ENCODE measurements at places on chromosomes 12 and 14.
A peak's percentile ranks its signal among the peaks of the same experiment; 100 is the strongest.

DNA sequence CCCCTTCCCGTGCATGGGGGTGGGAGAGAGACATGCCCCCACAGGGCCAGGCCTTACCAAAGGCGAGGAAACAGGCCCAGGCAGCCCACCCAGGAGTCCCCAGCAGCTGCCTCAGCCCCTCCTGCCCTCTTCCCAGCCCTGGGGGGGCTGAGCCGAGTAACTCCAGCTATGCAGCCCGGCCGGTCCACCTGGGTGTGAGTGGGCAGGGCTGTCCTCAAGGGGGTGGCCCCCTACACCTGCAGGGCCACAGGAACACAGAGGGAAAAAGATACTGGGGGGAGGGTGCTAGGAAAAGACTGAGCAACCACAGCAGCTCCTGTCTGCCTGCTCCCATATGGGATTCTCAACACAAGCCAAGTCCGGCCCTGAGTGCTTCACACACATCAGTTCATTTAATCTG lies 7.6 kb downstream of the FIGNL2 start:
- no peak for DNase-seq

DNA sequence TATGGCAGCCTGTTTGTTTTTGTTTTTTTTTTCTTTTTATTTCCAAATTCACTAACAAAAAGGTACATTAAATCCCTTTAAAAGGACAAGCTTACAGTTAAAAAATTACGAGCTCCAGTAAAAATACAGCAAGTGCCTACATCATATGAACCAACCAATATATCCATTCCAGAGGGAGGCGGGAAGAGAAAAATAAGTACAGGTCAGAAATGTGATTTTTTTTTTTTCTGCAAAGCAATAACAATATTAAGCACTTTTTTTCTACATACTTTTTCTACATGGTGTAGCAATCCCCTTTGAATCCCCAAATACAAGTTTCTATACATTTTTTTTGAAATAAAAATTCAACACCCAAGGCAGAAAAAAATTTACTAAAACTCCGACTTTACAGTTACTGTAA lies 100.6 kb downstream of the BCL11B start:
- DNase-seq, result no peak

DNA sequence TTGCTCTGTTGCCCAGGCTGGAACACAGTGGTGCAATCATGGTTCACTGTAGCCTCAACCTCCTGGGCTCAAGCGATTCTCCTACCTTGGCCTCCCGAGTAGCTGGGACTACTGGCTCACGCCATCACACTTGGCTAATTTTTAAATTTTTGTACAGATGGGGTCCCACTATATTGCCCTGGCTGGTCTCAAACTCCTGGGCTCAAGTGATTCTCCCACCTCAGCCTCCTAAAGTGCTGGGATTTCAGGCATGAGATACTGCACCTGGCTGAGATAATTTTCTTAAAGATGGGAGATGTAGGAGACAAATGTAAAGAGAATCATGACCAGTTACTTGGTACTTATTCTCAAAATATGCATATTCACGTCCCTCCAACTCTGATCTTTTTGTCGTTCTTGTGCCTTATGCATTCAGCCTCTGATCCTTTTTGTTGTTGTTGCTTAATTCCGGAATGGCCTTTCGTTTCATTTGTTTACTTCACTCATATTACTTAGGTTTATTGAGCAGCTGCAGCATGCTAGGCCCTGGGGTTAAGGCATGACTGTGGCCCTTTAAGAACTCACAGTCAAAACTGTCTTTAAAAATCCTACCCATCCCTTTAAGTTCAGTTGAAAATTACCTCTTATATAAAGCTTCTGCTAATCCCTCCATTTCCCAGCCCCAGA lies 8.9 kb downstream of the RBMS2 start:
- DNase-seq, result no peak

GRCh38 chr12:121530600-121531355 lies 50.0 kb downstream of the KDM2B start:
- peak; percentile 79 for DNase-seq

DNA sequence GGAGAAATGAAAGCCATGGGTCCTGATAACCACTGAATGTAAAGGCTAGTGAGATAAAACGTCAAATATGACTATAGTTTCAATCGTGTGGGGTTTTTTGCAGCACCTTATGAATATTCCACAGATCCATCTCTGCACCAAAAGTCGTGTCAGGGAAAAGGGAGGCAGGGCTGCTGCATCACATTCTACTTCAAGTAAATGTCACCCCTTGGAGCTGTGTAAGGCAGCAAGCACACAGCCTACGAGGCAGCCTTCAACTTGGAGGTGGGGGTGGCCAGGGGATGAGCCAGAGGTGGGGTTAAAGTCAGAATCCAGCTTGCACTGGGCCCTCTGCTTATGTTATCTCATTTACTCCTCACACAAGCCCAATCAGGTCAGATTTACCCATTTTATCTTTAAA lies 90.4 kb downstream of the ARMH4 start:
- DNase-seq, result no peak

DNA sequence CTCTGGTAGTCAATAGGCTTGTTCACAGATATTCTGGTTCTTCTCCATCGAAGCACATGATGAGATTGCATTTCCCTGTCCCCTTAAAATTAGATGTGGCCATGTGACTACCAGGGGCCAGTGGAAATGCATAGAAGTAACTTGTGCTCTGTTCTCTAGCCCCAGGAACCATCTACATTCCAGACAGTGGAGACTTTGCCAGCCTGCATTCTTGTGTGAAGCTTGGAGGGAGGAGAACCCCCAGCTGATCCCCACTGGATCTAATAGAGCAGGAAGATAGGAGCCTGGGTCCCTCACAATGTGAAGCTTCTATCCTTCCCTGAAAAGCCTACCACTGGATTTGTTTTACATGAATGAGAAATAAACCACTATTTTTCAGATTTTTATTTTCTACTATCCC lies 130.1 kb downstream of the KITLG start:
- DNase-seq, result no peak

GRCh38 chr14:91367173-91368171 lies 50.1 kb downstream of the CCDC88C start:
- peak; percentile 87 for DNase-seq

DNA sequence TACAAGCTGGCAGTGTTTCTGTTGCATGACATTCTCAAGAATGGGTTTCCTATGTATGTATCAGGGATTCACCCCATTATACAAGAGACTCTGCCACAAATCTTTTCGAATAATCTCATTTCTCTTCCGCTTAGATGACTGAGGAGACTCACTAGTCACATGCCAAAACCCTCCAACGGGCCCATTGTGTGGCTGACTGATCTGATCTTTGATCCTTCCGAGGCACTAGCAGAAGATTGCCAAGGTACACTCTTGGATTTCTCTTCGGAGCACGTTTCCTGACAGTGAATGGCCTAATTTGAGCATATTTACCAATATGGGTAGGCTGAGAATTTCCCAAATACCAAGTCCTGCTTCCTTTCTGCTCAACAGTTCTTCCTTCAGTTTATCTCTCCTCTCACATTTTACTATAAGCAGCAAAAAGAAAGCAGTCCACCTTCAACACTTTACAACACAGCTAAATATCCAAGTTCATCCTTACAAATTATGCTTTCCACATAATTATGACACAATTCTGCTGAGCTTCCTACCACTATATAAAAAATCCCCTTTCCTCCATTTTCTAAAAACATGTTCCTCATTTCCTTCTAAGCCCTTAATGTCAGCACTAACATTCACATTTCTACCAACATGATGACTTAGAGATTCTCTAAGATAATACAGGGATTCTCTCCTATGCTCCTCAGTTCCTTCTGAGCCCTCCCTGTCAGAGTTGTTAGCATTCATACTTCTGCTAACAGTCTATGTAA lies 11.0 kb downstream of the PRPH start:
- no peak for DNase-seq

- DNase-seq, result no peak
Observed at GRCh38 chr14:54000341-54000811, 43.8 kb upstream of the BMP4 start.

DNA sequence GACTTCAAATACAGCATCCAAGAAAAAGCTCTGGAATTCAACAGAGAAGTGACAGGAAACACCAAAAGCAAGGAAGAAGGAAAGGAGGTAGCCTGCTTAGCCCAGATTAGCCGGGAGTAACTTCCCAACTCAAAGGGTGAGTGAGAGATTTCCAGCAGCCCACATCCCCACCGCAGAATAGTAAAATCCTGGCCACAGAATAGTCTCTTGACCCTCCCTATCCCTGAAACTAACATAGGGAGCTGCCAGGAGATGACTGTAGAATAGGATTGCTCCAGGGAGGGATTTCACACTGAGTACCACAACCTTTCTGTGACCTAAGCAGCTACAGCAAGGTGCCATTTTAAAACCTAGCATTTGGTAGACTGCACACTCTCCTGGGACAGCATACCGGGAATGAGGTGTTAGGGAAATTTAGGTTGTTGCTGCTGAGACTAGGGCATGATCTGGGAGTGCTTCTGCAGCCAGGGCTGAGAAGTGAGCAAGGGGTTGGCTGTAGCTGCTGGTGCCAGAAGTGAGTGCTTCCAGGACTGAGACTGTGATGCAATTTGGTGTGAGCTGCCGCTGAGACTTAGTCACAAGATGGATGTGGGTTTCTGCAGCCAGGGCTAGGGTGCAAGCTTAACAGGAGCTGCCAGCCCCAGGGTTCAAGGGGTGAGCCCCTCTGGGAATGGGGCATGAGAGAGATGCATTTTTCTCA lies 66.0 kb downstream of the TMTC3 start:
- no peak for DNase-seq

- peak; percentile 62 for DNase-seq
Observed at GRCh38 chr12:59597385-59597781, 1.6 kb downstream of the SLC16A7 start.

DNA sequence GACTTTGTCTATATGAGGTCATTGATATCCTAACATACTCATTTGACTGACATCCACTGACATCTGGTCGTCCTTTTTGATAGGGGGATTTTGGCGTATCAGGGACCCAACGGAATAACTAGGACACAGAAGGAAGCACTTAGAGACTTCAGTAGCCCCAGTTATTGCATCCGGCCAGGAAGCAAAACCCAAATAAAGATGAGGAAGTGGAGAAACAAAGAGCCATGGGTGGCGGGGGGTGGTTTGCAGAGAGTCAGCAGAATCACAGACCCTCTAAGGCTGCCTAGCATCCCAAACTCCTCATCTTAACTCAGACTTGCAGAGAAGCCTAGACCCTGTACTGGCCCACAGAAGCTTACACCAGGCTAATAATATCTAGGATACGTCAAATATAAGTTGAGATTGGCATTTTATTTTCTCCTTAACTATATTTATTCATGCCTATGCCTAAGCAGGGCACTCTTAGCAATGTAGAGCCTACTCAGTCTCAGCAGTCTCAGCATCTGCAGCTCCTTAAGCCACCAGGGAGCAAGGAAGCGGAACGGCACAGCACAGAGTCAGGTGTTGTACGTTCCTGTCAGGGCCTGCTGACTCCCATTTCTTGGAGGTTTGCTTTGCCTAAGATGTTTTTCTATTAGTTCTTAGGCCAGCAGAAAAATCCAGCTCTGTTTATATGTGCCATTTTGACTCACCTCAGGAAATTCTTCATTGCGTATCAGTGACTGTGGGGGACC lies 45.1 kb downstream of the KCNA1 start:
- DNase-seq, result no peak

- no peak for DNase-seq
Observed at GRCh38 chr14:23380197-23380914, 3.5 kb downstream of the CMTM5 start.

DNA sequence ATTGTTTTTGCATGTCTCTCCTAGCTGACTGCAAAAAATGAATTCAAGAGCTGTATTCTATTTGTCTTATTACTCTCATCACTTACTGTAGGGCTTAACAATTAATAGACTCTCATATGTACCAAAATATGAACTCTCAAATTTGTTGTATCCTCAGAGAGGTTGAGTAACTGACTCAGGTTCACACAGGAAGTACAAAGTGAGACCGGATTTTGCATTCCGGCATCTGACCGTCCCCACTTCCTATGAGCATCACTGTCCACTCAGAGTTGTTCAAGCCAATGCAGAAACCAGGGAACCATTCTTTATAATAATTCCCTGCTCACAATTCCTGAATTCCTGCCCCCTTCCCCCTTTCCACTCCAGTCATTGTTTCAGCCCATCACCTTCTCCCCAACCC lies 113.3 kb upstream of the AMIGO2 start:
- no peak for DNase-seq

DNA sequence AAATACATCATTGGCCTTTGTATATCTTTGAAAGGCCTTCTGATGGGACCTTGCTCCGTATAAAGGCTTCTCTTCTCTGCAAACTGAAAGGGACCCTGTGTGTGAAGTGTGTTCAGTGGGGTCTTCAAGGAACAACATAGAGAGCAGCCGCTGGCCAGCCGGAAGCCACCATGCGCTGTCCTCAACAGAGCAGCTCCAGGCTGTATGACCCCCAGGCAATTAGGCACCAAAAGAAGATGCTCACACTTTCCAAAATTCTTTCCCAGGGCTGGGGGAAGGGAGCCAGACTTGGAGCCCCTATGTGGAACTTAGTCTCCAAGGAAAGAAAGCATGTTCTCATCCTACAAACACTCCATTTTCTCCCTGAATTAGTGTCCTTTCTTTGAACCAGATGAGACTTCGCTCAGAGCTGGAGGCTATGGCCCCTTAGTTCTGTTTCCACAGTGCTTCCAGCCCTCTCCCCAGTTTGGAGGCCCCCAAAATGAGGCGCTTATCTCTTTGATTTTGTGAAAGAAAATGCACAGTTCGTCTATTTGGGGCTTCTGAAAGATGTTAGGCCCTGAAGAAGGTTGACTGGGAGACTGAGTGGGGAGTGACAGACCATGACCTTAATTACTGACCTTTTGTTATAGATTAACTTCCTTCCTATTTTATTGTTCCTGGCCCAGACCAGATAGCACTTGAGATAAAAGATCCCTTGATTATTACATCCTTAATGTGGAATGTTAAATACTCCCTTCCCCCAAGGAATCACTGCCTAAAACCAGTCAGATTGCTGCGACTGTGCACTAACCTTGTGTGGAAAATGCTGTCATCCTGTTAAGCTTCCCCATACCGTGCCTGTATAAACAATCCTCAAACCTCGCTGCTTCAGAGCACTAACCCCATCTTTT lies 128.3 kb upstream of the FGD4 start:
- DNase-seq, result no peak

GRCh38 chr12:21429994-21430393 lies 7.5 kb upstream of the PYROXD1 start:
- DNase-seq, result no peak

DNA sequence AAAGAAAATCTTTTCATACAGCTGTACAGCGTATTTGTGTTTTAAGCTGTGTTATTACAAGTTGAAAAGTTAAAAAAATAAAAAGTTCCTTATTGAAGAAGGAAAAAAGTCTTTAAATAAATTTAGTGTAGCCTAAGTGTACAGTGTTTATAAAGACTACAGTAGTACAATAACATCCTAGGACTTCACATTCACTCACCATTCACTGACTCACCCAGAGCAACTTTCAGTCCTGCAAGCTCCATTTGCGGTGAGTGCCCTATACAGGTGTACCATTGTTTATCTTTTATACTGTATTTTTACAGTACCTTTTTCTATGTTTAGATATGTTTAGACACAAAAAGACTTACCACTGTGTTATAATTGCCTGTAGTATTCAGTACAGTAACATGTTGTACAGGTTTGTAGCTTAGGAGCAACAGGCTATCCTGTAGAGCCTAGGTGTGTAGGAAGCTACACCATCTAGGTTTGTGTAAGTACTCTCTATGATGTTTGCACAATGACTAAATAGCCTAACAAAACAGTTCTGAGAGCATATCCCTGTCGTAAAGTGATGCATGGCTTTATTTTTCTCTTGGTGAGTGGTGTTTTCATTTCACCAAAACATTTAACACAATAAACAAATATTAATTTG lies 275.2 kb downstream of the DACT1 start:
- no peak for DNase-seq

- no peak for DNase-seq
Observed at GRCh38 chr12:38389614-38390013, 73.0 kb downstream of the ALG10B start.

Data from CD4-positive, alpha-beta T cell treated with Interleukin-1 beta for 1 hour (primary cell).